ENCODE measurements at places on chromosomes 7 and 10.

DNA sequence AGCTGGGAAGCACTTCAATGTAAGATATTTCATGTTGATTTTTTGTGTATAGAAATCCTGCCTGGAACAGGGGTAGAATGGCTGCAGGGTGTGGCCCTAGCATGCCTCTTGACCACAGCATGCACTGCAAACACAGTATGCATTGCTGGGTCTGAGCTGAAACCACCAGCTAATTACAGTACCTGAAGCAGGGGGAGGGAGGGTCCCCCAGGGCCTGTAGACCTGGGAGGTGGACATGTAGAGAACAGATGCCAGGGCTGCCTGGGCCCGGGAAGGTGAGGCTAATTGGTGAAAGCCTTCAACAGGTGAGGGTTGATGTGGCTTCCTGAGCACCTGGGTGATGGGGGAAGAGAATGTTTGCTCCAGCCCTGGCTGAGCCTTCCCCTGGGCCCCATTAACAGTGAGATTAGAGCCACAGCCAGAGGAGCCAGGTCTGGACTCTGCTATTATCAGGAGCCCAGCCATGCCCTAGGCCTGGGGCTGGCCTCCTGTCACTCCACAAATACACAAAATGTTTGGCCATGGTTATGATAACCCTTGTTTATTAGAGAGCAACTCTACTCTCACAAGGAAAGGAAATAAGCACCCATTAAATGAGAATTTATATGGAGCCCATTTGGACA lies 83.3 kb downstream of the PLXNA4 start:
- no peak for DNase-seq

- no peak for DNase-seq
Measured at GRCh38 chr10:43057831-43058340, 19.0 kb upstream of the RET start.

DNA sequence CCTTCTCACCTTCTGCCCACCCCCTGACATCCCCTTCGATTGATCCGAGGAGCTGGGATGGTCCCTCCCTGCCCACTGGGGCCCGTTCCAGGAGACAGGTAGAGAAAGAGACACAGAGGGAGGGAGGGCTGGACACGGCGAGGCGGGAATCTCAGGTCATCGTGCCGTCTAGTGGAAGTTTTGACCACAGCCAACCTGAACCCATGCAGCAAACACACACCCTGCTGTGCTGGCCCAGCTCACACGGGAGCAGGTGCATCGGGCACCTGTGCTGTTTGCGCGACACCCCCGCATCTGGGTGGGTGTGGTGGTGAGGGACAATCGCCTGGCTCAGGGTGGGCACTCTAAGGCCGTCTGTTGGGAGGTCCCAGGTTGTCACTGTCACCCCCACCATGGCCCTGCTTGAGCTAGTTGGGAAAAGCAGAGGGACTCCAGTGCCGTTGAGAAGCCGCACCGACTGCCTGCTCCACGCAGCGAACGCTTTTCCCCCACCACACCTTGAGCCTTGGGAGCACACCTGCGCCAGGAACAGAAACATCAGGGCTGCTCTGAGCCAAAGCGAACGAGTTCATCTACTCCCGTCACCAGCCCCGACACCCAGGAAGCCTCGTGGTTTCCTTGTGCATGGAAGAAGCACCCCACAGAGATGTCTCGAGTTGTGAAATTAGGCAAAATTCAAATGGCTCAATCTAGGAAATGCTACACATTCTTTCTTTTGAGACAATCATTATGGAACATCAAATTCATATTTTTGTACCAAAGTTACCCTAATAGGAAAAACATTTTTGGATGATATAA lies 285.8 kb downstream of the DNAJB6 start:
- no peak for DNase-seq

- DNase-seq = peak; percentile 8
Measured at GRCh38 chr10:17375936-17376584, 78.3 kb downstream of the ST8SIA6 start.

GRCh38 chr7:141397236-141398163 lies 153.7 kb upstream of the AGK start:
- DNase-seq = no peak

DNA sequence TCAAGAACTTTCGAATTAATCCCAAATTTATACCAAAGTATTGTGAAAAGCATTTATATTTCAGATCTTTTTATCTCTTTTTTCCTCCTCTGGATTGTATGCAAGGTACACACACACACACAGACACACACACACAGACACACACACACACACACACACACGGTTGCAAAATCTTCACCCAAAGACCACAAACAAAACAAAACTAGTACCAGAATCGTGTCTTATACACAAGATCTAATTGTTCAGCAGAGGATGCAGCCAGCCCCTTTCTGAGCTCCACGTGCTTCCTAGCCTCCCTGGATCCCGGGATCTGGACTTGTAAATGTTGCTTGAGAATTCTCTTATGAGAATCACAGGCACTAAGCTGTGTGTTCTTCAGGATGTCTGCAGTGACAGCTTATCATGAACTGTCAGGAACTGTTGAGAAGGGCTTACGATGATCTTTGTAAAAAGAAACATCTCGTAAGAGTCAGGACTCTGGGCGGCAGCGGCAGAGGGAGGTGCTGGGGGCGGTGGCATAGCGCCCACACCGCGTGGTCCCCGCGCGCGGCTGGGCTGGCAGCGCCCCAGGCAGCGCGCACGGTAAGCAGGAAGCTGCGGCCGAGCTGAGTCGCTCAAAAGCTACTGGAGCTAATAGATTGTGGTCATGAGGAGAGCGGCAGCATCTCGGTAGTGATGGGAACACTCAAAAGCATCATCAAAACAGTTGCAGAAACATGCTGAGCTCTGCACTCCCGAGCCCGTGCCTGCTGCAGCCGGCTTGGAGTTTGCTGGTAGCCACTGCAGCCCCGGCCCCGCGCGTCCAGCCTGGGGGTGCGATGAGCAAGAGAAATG lies 277.6 kb downstream of the GATA3 start:
- DNase-seq = peak; percentile 60

DNA sequence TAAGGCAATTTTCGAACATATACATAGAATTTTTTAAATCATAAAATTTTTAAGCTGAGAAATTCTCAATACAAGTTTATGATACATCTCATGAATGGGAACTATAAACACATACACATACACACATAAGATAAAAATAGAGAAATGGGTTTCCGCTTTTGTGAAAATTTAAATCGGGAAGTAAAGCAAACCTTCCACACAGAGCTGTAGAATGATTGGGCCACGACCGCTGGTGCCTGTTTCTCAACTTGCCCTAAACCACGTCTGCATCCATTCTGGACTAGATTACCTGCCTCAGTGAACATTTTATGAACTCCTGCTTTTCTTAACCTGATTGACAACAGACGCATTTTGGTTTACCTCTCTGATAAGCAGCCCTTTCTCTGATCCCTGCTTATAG lies 264.4 kb downstream of the SKAP2 start:
- DNase-seq = no peak

GRCh38 chr7:142088022-142088714 lies 23.4 kb upstream of the MGAM2 start:
- no peak for DNase-seq

- DNase-seq = no peak
Measured at GRCh38 chr7:105246679-105247078, 142.0 kb downstream of the SRPK2 start.

- no peak for DNase-seq
Measured at GRCh38 chr7:68425377-68425776, 1172.9 kb upstream of the AUTS2 start.

DNA sequence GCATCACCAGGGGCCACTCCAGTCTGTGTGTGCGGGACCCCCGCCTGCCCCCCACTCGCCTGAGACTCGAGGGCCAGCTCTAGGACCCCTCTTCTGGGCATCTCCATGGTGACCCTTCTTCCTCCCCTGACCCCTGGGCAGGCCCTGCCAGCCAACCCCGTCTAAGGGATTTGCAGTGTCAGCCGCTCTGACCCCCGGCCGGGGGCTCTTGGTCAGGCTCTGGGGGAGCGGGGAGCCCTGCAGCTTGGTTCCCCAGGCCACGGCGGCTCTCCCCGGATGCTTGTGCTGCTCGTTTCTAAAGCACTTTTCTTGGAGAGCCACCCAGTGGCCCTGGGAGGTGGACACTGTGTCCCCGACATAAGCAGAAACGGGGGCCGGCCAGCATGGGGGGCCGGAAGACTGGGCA lies 5.3 kb downstream of the TTYH3 start:
- no peak for DNase-seq

DNA sequence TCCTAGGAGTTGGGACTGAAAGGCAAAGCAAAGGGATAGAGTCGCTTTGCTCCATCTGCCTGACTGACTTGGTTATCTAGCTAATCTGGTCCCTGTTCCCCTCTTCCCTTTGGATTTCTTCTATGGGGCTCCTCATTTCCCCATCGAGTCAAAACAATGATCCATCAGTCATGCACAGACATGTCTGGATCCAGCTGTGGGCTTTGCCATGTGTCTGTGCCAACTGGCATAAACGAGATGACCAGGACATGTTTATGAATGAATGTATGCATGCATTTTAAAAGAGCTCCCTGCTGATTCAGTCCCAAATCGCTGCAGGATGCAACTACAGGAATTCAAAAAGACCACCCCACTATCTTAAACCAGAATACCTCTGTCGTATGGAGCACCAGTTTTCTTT lies 122.0 kb downstream of the ARL4A start:
- DNase-seq = peak; percentile 21

DNA sequence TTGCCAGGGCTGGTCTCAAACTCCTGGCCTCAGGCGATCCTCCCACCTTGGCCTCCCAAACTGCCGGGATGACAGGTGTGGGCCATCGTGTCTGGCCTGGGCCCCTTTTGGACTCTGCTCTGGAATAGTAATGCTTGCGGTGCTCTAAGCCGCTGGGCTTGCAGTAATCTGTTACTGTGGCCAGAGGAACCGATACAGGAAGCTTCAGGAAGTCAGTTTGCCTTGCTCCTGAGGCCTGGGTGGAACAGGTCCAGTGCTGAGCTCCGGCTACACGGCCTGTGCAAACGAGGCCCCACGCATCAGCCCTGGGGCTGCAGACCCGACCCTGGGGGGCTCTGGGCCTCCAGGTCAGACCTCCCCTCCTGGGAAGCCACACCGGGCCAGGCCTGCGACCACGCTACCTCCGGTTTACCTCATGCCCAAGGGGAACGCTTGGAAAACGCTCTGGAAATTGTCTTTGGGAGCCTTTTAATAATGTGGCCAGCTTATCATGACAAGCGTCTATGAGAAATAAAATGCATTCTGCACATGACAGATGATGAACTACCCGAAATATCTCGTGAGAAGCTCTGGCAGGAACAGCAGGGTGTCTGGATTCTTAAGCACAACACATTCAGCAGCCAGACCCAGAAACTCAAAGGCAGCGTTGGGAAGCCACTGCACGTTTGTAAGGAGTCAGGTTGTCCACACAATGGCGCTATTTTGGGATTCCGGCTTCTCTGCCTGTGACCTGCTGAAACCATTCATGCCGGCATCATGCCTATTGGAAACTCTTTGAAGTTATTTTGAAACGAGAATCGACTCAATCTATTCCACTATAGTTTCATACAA lies 10.1 kb upstream of the ADAP1 start:
- DNase-seq = peak; percentile 41

GRCh38 chr10:52659085-52659484 lies 113.5 kb downstream of the MBL2 start:
- no peak for DNase-seq

All from KBM-7 (cell line).